GM23338 (cell line): ENCODE measurements at places on chromosomes 4 and X.

DNA sequence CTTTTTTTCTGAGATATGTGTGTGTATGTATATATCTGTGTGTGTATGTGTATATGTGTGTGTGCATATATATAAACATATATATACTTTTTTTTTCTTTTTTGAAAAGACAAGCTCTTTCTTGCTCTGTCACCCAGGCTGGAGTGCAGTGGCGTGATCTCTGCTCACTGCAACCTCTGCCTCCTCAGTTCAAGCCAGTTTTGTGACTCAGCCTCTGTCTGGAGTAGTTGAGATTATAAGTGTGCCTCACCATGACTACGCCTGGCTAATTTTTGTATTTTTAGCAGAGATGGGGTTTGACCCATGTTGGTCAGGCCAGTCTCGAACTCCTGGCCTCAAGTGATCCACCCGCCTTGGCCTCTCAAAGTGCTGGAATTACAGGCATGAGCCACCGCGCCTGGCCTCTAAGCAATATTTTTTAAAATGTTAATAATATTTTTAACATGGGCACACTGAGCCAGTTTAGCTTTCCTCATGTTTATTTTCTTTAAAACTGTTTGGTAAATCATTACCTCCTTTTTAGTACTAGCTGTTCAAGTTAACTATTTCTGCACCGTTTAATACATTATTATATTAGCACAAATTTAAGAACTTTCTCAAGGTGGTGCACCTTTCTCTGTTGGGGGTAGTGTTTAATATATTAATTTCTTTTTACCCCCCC, 33.3 kb downstream of the BBS12 start:
- no peak for DNase-seq

DNA sequence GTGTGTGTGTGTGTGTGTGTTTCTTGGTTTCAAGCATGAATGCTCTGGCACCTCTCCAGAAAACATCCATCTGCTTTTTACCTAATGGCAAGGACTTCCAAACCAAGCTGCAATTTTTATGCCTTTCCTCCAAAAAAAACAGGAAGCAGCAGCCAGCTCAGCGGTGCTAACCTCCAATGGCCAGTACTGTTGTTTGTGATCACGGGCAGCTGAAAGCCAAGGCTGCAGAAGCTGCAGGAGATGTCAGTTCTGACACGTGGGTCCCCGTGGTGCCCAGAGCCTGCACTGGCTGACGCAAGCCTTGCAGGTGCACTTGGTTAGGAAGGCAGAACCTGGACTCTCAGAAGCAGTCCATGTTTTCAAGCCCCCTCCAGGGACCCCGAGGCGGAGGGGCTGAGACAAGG, 313.6 kb upstream of the DDX53 start:
- no peak for DNase-seq

- DNase-seq = peak; percentile 52
Measured at GRCh38 chrX:149286940-149287349, 218.2 kb downstream of the IDS start.

DNA sequence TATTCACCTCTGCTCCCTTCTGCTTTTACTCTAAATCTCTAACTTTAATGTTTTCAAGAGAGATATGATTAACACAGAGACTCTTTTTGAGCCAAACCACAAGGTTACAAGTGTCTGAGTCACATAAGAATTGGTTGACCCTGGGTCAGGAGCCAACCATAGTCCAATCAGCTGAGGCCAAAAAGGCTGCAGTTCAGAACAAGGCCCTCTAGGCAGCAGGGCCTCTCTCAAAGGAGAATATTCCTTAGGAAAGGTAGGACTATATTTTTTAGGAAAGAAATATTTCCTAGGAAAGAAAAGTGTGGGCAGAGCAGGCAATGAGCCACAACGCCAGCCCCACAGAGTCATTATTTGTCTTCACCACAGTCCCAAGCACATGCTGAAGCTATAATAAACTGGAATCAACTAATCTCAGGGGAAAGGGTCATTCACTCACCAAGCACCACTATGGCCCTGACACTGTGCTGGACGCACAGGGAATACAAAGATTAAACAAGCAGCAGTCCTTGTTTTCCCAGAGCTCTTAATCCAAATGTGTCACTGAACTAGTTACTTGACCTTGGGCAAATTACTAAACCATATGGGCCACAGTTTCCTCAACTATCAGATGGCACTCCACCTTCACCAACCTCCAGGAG, 2.2 kb downstream of the ATP8A1 start:
- DNase-seq = no peak
